Cortex of kidney (tissue), 1 donor: ENCODE measurements at places on chromosomes 11 and 22.

- no peak for DNase-seq
Observed at GRCh38 chr11:76263657-76264056, 57.4 kb upstream of the WNT11 start.

GRCh38 chr22:50676661-50677492 lies 4.3 kb downstream of the SHANK3 start:
- no peak for DNase-seq

DNA sequence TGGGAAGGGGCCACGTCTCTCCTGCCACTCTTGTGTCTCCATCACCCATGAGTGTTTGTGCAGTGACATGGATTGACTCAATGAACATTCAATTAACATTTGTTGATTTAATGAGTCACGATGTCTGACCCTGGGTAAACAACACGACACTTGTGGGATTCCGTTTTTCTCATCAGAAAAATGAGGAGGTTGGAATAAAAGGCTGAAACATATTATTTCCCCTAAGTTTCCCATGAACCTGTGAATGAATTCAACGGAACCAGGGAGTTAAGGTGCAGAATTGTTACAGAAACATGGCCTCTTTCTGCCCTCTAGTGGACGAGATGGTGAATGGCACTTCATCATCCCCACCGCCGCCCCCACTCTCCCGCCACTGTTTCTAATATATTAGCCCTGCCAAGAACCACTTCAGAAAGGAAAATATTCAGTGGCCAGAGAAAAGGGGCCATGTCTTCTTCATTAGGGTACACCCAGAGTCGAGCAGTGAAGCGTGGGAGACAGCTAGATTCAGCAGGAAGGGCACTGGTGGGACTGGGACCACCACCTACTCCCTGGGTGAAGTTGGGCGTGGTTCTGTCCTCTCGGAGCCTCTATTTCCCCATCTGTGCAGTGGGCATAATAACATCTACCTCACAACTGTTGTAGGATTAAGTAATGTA lies 46.3 kb upstream of the SYT13 start:
- no peak for DNase-seq

DNA sequence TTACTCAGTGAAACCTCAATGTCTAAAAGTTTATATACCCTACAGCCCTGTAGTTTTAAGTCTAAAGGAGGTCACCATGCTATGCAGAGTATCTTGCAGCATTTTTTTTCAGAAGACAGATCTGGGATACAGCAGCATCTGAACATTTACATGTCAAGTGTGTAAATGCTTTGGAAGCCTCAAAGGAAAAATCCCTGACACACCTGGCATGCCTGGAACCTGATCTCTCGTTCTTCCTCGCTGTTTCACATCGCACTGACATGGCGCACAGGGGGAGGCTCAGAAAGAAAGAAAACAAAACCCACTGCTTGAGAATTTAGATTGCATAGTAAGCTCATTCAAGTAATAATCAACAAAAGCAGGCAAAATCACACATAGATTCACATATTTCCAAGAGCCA lies 31.0 kb downstream of the PAX6 start:
- DNase-seq, result no peak

DNA sequence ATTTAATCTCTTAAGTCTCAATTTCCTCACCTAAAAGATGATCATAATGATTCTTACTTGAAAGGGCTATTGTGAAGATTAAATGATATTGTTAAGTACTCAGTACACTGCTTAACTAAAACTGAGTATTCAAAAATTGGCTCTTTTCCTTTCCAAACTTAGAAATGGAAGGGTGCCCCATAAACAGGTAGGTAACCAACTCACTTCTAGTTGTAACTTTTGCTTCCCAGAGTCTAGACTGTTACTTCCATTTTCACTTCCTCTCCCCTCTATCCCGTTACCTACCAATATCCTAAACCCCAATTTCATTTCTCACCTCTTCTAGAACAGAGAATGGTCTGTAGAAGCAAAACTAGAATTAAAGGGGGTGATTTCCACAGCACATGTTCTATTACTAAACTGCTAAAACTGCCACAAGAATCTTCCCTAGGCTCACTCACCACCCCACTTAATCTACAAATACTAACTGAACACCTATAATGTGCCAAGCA lies 50.0 kb downstream of the RRAS2 start:
- DNase-seq, result no peak

DNA sequence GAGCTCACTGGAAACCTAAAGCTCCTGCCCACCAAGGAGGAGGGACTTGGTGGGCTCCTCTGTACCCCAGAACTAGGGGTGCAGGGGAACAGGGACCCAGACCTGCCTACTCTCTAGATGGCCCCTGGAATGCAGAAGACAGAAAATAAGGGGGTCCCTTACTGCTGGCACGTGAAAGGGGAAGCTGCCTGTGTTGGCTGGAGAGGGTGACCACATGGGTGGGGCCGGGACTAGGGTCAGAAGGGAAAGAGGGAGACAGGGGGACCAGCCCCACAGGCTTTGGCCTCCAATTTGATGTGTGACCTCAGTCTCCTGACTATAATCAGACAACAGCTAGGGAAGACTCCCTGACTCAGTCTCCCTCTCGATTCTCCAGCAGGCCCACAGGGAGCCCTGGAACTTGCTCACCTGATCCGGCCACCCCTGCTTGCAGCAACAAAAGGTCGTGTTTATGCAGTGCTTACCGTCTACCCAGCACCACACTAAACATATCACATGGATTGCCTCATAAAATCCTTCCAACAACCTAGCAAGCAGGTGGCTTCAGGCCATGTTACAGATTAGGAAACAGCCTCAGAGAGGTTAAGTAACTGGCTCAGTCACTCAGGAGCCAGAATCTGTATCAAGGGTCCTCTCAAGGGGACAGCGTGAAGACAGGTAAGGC lies 10.2 kb downstream of the ARAP1 start:
- DNase-seq, result no peak

GRCh38 chr11:11456866-11457265 lies 103.8 kb upstream of the CSNK2A3 start:
- DNase-seq, result no peak

DNA sequence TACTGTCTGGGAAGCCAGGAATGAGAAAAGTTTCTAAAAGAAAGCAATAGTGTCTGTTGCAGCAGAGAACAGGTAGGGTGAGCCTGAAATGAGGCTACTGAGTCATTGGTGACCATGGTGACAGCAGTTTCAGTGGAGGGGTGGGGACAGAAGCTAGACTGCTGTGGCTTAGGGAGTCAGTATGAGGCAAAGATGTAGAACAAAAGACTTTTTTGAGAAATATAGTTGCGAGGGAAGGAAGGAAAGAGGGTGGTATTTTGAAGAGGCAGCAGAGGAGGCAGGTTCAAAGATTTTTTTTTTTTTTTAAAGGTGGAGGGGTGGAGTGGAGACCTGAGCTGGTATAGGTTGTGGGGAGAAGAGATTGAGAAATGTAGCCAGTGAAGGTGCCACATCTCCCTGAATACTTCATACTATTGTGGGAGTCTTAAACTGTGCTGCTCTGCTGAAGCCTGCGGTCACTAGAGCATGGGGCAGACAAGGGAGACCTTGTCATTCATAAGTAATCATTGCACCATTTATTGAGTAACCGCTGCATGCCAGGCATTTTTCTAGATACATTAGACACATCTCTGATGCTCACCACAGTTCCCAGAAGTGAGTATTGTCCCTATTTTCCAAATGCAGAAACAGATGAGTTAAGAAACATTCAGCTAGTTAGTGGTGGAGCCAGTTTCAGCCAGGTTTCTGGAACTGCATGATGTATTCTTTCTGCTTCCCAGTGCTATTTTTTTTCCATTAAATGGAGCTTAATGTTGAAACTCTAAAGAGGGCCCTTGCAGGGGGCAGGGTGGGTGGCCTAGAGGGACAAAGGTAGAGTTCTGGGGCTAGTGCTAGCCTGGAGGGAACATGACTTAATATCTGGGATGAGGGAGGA lies 49.9 kb downstream of the STIM1 start:
- no peak for DNase-seq

DNA sequence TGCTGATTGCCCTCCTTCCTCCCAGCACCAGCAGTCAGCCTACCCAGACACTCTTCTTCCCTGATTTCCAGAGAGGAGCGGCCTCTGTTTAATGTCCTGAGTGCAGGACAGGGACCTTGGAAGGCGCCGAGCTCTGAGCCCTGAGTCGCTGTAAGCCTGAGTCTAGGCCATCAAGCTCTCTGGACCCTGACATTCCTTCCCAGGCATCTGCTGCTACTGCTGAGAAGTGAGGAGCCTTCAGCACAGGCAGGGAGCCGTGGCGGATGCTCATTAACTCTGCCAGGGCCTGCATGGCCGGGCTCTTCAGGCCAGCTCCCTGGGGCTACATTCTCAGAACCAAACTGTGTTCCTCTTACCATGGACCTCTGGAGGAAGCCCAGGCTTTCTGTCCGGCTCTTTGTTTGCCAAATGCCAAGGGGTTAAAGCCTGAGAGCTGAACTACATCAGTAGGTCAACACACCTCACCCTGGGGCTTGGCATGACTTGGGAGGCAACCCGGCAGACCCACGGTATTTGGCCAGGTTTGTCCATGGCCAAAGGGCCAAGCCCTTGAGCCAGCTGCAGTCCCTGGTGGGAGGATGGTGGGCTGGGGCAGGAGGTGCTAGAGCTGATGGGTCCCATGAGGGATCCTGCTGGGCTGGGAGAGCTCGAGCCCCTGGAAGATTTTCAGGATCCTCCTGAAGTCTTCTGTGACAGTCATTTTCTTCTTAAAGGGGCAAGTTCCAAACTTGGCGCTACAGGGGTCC lies 721.4 kb downstream of the BRD1 start:
- no peak for DNase-seq

DNA sequence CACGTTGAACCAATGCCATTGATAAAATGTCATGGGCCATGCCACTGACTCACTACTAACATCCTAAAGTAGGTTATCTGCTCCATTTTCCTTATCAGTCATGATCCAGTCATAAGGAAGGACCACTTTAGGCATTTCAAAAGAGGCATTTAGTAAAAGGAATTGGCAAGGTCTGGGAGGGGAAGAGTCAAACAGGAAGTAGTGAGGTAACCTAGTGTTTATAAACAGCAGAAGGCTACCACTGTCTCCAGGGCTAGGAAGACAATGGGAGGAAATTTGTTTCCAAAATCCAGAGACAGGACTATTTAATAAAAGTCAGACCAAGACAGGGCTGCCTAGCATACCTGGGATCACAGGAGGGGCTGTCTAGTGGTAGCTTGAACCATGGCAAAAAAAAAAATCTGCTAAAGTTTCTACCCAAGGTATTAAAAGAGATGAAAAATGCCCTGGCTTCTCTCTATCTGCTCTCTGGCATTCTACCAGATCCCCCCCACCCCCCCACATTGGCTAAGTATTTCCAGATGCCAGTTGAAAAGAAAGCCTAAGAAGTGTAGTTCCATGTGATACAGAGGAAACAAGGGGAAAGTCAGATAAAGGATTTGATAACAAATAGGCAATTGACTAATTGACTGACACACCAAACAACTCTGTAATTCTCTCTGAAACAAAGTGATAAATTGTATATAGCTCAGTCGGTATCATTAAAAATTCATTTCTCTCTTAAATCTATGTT lies 50.4 kb upstream of the C11orf87 start:
- DNase-seq, result no peak

DNA sequence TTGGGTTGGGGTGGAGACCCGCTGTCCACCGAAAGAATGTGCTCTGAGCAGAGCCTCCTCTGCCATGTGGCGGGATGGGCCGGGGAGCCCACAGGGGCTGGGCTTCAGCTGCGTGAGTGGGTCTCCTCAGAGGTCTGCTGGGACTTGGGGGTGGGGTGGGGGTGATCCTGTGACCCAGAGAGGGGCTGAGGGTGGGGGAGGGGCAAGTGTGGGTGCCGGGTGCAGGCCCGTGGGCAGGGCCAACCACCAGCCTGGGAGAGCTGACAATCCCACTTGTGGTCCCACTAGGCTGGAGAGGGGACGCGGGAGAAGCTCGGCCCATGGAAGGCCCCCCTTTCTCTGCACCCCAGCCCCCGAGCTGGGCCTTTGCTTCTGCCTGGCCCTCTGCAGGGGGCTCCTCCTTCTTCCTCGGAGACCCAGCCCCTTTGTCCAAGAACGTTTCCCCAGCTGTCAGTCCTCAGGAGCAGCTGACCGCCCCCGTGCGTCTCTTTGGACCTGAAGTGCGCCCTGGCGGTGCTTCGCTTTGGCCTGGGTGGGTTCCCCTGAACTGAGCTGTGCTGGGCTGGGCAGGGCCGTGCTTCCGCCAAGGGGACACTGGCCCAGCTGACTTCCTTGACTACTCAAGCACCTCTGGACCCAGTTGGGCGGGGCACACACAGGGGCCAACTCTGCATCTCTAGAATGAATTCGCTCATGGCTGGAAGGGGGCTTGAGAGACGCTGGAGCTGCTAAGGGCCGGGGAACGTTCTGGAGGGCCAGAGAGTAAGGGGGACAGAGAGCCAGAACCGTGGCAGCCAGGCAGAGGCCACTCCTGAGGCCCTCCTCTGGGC lies 30.2 kb downstream of the OSBPL5 start:
- DNase-seq, result no peak

DNA sequence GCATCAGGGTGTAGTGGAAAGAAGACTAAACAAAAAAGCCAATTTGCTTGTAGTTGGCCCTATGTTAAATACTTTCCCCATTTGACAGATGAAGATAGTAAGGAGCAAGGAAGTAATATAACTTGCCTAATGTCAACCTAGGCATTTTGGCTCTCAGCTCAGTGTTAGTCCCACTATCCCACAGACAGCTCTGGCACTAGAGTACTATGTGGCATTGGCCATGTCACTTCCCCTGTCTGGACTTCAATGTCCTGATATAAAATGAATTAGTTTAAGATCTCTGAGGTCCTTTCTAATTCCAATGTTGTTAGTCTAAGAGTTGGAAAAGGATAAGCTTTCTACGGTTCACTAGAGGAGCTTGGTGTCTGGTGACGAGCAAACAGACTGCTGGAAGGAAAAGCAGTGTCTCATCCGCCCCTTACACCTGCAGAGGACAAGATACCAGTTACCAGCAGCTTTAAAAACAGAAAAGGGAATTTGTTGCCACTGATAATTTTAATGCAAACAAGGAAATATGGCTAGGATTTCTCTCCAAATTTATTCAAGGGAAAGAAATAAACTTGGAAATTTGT lies 92.5 kb downstream of the RELT start:
- DNase-seq, result no peak

DNA sequence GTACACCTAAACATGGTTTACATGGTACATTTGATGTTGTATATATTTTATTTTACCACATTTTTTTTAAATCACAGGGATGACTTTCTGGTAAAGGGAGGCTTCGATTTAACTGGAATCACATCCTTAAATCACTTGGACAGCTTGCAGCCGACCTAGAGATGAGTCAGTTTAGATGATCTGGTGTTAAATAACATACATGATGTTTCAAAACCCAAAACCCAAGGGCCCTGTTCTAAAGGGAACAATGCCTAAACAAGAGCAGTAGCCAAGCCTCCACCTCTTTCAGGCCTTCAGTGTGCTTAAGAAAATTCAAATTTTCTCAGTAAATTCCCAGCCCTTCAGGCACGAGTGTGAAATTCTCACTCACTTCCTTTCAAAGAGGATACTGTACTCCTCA lies 108.8 kb downstream of the WT1 start:
- DNase-seq, result no peak

DNA sequence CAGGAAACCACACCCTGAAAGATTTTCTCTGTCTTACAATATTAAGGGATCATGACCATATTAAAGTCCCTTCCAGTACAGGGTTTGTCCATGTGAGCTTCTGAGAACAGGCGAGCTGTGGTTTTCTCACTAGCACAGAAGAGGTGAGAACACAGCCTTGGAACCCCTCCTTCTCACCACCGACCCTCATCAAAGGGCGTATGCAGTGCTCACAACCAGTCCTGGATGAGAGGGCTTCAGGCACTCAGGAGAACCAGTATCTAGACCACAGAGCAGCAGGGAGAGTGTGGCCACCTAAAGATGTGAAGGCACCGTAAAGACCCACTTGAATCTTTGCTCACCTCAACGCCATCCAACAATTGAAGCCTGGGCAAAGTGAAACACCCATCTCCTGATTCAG lies 397.0 kb downstream of the ETS1 start:
- no peak for DNase-seq

GRCh38 chr22:50610581-50610980 lies 10.0 kb downstream of the MAPK8IP2 start:
- no peak for DNase-seq
